ENCODE measurements at places on chromosomes 13 and 19. TPM values are rescaled to one million over a fixed set of nuclear protein-coding genes. Genes with fewer than 3 reads are reported as not detected.
A peak's percentile ranks its signal among the peaks of the same experiment; 100 is the strongest.

SRRM5 gene
- total RNA-seq, result 0.05 TPM

KLF1 gene
- total RNA-seq, result not detected

OR7A5 gene
- total RNA-seq, result not detected

DNA sequence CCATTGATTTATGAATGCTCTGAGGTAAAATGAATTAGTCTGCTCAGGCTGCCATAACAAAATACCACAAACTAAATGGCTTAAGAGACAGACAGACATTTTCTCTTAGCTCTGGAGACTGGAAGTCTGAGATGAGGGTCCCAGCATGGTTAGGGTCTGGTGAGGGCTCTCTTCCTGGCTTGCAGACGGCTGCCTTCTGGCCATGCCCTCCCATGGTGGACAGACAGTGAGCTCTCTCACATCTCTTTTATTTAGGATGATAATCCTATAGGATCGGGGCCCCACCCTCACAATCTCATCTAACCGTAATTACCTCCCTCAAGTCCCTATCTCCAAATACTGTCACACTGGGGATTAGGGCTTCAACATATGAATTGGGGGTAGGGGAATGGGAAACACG, 47.1 kb downstream of the HSPH1 start:
- DNase-seq, result no peak

DNA sequence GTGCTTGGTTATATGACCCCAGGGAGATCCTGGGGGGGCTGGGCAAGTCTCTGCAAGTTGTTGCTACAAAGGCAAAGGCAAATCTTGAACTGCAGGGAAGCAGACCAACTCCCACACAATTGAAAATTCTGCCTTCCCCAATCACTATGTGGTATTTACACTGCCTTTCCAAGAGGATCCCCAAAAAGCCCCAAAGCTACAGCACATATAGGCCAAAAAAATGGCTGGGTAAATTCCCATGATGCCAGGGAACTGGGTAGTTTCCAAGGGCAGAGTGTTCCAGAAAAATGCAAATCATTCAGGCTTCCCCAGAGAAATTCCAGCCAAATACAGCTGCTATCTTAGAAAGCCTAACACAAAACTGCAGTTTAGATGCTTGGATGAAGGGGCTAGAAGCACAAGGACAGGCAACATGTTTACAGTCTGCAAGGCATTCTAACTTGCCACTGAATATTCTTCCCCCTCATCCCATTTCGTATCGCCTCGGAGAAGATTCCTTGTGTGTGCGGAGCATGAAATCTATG, 6.2 kb downstream of the FOXO1 start:
- no peak for DNase-seq

DNA sequence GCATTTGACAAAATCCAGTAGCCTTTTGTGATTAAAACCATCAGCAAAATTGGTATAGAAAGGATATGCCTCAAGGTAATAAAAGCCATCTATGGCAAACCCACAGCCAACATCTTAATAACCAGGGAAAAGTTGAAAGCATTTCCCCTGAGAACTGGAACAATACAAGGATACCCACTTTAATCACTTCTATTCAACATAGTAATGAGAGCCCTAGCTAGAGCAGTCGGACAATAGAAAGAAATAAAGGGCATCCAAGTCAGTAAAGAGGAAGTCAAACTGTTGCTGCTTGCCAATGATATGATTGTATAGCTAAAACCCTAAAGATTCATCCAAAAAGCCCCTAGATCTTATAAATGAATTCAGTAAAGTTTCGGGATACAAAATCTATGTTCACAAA, 1510.3 kb downstream of the PCDH9 start:
- peak; percentile 81 for DNase-seq

GRCh38 chr19:29715701-29716581, 880 bp upstream of the C19orf12 start:
- DNase-seq, result no peak

GRCh38 chr13:62246581-62246980, 830.9 kb upstream of the PCDH20 start:
- DNase-seq, result no peak

Data from dermis blood vessel endothelial cell (primary cell).